ENCODE measurements at places on chromosomes 1 and 21.
A peak's percentile ranks its signal among the peaks of the same experiment; 100 is the strongest.

DNA sequence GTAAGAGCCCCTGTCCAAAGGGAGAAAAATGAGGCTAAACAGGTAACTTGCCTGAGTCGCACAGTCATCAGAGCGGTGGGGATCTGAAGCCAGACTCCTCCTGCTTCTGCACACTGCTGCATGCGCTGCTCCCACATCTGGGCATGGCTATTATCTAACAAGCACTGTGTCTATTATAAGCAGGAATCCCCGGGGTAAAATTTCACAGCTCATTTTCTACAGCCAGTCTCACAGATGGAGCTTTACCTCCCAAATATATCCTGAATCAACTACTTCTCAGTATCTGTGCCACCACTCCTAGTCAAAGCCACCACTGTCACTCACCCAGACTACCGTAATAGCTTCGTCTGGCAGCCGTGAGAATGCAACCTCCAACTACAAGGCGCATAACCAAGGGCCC lies 9.8 kb downstream of the MTOR start:
- H3K4me3 ChIP-seq, result no peak overlapping the region
- peaks cover 77% of the 10 kb centered on the region for H3K36me3 ChIP-seq
- no peaks in the 10 kb centered on the region for H3K27me3 ChIP-seq
- no peaks in the 10 kb centered on the region for H3K4me1 ChIP-seq
- no peak for DNase-seq
- no peak overlapping the region for H3K27ac ChIP-seq

DNA sequence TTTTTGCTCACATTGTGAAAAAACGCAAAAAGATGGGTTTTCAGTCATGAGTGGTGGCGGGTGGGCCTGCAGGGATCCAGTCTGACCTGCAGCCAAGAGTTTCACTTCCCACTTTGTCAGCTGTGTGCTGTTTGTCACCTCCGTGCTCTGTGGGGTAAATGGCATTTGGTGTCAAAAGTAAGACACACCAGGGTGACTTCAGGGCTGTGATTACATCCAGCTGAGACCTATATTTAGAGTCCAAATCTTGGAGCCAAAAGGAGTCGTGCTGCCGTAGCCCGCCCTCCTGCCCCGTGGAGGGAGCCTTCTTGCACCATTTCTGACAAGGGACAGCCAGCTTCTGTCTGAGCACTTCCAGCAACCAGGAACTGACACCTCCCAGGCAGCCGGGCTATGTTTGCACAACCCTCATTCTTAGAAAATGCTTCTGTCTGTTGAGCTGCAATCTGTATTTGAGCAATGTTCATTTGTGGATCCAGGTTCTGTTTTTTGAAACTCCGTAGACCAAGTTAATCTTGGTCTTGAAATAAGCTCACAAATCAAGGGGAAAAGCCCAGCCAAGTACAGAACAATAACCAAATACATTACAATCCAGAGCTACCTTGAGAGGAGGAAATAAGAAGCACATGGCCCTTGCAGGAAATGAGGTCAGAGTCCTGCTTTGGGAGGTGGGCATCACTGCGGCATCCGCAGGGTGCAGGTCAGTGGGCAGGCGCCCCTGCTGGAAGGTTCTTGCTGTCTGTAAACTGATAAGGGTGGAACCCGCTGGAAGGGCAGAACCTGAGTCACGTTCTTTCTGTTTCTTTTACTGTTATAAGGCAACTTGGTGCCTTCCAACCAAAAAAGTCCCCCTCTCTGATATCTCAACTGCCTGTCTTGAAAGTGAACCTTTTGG lies 14.4 kb downstream of the ABCG1 start:
- H3K27me3 ChIP-seq, result no peaks in the 10 kb centered on the region
- no peak overlapping the region for H3K27ac ChIP-seq
- DNase-seq, result no peak
- H3K4me3 ChIP-seq, result no peak overlapping the region
- no peaks in the 10 kb centered on the region for H3K4me1 ChIP-seq
- H3K36me3 ChIP-seq, result no peaks in the 10 kb centered on the region

- no peak overlapping the region for H3K4me3 ChIP-seq
- H3K4me1 ChIP-seq, result no peaks in the 10 kb centered on the region
- no peak overlapping the region for H3K27ac ChIP-seq
- H3K36me3 ChIP-seq, result no peaks in the 10 kb centered on the region
- DNase-seq, result peak; percentile 22
These were observed 31.3 kb downstream of the SMAP2 start for GRCh38 chr1:40404670-40405462.

GRCh38 chr1:1914101-1914970 lies 724 bp upstream of the CALML6 start:
- peak overlapping the region; percentile 12 for H3K27ac ChIP-seq
- no peak overlapping the region for H3K4me3 ChIP-seq
- DNase-seq, result peak; percentile 87
- H3K4me1 ChIP-seq, result peaks cover 17% of the 10 kb centered on the region

DNA sequence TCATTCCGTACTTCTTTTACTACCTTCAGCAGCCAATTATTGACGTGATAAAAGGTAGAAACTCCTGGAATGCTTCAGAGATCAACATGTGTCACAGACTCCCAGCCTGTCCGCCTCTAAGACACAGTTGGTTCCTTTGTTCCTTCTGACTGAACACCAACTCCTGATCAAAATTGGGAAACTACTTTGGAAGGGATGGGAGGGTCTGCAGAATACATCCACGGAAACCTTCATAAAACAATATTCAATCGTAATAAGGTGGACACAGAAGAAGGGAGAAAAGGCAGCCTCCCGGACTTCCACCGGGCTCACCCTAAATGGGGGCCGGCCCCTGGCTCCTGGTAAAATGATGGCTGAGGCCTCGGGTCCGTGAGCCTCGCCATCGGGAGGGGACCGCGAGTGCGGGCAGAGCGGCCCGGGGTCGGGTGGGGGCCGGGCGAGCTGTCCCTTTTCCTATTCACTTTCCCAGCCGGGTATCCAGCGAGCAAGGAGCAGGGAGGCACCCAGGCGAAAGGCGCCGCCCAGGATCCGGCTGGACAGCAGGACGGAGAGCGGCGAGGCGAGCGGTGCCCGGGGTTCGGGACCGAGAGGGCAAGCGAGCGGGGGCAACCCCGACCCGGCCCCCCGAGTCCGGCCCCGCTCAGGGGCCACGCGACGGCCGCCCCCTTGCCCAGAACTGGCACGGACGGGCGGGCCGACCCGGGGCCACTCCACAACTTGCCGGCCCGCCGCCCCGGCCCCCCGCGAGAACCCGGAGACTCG lies 805 bp downstream of the NRIP1 start:
- peak overlapping the region; percentile 89 for H3K27ac ChIP-seq
- H3K4me3 ChIP-seq, result peak overlapping the region; percentile 99
- H3K4me1 ChIP-seq, result peaks cover 26% of the 10 kb centered on the region
- no peaks in the 10 kb centered on the region for H3K27me3 ChIP-seq

DNA sequence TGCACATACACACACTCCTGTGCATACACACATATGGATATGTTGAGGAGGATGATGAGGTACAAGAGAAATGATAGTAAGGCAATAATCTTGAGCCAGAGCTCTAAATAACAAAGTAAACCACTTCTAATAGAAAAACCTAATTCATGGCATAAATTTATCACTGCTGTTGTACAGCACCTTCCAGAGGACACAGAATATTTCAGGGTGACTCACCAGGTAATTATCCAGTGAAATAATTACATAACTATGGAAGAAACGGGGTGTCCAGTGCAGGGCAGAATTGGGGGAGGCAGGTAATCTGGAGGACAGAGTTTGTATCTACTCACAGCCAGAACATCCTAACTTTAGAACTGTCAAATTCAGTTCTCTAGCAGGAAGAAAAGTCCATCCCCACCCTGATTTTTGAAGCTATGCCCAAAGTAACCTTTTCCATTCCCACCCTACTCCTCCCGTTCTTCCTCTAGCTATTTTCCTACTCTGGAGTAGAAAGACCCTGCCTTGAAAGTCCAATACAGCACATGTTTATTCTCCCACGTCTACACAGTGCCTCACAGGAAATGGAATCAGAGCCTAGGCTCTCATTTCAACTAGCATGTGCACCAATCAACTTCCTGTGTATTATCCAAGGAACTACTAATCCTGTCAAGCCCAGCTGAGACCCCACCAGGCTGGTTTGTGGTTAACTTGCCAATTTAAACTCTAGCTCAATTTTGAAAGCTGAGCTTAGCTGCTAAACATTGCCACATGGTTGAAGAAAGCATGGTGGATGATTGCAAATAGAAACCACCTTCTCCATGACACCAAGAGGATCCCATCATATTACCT lies 96.6 kb downstream of the PTPN14 start:
- H3K27ac ChIP-seq, result peak overlapping the region; percentile 3
- H3K36me3 ChIP-seq, result no peaks in the 10 kb centered on the region
- no peak overlapping the region for H3K4me3 ChIP-seq
- no peaks in the 10 kb centered on the region for H3K27me3 ChIP-seq
- H3K4me1 ChIP-seq, result peaks cover 19% of the 10 kb centered on the region

Data from SJCRH30 (cell line).